Activated CD8-positive, alpha-beta T cell treated with anti-CD3 and anti-CD28 coated beads, Interleukin-2, amount 10 ng/mL, durations not matched to agents 7 days and 5 days (primary cell): ENCODE measurements at places on chromosomes 7 and 10. TPM values are rescaled to one million over a fixed set of nuclear protein-coding genes. Genes with fewer than 3 reads are reported as not detected.

Gene OR2A42
- total RNA-seq: not detected

Gene PRTFDC1
- total RNA-seq: 1.6 TPM

Gene ETV1
- 0.31 TPM for total RNA-seq

DNA sequence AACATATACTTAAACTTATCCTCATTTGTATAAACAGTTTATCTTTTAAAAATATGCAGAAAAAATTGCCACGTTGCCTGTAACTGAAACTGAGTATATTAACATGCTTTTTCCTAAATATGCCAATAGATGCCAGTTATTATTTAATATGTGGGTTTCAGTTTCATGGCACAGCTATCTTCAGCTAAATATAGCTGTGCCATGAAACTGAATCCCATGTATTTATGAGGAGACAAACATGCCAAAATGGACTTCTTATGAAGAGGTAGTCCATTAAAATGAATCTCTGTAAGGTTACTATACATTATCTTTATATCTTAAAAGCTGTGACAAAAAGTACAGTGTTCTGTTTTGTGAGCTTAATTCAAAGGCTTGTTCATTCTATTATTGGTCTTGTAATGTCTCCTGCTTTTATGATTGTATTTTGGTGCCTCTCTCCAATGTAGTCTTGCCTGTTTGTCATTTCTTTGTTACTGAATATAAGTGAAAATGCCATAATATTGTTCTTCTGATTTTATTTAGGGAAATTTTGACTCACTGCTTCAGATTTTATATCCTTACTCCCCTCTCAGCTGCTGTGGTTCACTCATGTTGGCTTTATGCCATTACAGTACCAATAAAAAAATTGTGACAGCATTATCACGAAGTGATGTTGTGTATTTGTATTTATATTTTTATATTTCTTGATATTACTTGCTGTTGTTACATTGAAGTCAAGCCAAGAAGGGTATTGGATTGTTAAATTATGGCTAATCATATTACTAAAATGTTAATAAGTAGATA, 34.3 kb upstream of the CACNA2D1 start:
- no peak for DNase-seq
- no peaks in the 10 kb centered on the region for H3K4me1 ChIP-seq
- no peak overlapping the region for H3K4me3 ChIP-seq
- no peaks in the 10 kb centered on the region for H3K36me3 ChIP-seq
- no peaks in the 10 kb centered on the region for H3K27me3 ChIP-seq

GRCh38 chr7:19972876-19973275, 199.5 kb upstream of the TMEM196 start:
- DNase-seq: no peak
- H3K27me3 ChIP-seq: no peaks in the 10 kb centered on the region
- H3K27ac ChIP-seq: no peak overlapping the region
- H3K36me3 ChIP-seq: no peaks in the 10 kb centered on the region
- no peaks in the 10 kb centered on the region for H3K4me1 ChIP-seq
- H3K4me3 ChIP-seq: no peak overlapping the region

DNA sequence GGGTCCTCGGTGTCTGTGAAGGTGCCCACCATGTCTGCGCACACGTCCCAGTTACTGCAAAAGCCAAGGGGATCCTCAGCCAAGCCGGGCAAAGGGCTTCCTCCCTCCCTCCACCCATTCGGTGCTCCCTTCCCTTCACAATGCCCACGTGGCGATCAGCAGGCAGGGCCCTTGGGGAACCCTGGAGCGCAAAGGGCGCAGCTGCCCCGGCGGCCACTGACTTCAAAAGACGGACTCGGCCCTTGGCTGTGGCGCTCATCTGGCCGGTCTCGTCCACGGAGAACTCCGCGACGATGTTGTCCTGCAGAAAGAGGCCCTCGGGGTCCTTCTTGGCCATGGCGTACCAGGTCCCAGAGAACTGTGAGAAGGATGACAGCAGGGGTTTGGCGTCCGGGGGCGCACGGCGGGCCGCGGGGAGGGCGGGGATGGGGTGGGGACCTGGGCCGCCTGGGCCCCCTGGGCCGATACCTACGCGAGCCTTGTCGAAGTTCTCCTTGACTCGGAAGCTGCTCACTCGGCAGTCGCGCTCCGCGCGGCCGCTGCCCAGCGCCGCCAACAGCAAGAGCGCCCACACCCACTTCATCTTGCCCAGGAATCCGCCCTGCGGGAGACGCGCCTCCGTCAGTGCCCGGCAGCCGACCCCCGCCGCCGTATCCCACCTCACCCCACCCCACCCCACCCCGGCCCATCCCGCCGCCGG, 439 bp downstream of the RBP4 start:
- no peaks in the 10 kb centered on the region for H3K4me1 ChIP-seq
- H3K27ac ChIP-seq: no peak overlapping the region
- DNase-seq: no peak
- H3K4me3 ChIP-seq: no peak overlapping the region

- H3K4me3 ChIP-seq: no peak overlapping the region
- H3K27ac ChIP-seq: no peak overlapping the region
- H3K36me3 ChIP-seq: no peaks in the 10 kb centered on the region
- H3K4me1 ChIP-seq: peaks cover 20% of the 10 kb centered on the region
Observed at GRCh38 chr10:110278562-110279406, 25.9 kb downstream of the SMNDC1 start.

DNA sequence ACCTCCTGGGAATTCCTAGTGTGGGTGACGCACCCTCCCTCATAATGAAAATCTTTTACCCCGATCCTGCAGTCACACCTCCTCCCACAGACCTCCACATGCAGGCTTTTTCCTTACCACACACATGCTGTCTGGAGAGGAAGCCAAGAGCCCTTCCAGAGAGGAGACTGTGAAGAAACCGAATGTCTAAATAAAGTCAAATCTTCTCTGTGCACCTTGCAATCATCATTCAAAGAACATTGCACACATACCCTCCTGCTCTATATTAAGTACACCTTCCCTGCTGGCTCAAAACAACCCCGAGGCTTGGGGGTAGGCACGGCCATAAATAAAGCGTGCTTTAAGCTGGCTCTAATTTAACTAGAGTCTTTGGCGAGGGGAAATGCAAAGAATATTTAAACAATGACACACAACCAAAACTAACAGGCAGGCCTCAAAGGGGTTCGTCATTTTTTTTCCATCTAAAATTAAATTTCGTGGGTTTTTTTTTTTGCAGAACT, 34.9 kb downstream of the CALML3 start:
- H3K27ac ChIP-seq: no peak overlapping the region
- no peak for DNase-seq
- H3K27me3 ChIP-seq: peaks cover 3% of the 10 kb centered on the region

GRCh38 chr7:79290398-79290797, 163.1 kb downstream of the MAGI2 start:
- no peak overlapping the region for H3K27ac ChIP-seq
- no peak overlapping the region for H3K4me3 ChIP-seq
- H3K27me3 ChIP-seq: no peaks in the 10 kb centered on the region
- DNase-seq: no peak
- H3K4me1 ChIP-seq: no peaks in the 10 kb centered on the region
- H3K36me3 ChIP-seq: no peaks in the 10 kb centered on the region

GRCh38 chr7:138918176-138918575, 63.0 kb downstream of the KIAA1549 start:
- DNase-seq: no peak
- H3K4me3 ChIP-seq: no peak overlapping the region
- no peak overlapping the region for H3K27ac ChIP-seq
- peaks cover 16% of the 10 kb centered on the region for H3K4me1 ChIP-seq
- no peaks in the 10 kb centered on the region for H3K36me3 ChIP-seq
